MM.1S (cell line): ENCODE measurements at places on chromosomes 1 and 21.

DNA sequence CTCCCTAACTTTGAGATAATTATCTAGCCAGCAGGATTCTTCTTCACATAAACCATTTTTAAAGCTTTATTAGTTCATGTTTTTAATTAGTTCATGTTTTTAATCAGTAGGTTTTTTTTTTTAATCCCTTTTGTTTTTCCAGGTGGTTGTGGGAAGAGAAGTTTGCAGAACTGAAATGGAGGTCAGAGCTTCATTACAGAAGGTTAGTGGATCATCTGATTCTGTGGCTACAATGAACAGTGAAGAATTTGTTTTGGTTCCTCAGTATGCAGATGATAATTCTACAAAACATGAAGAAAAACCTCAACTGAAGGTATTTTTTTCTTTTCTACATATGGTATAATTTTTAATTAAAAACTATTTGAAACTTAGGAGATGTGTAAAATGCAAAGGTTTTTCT, 59.7 kb downstream of the RABGAP1L start:
- no peak for DNase-seq

DNA sequence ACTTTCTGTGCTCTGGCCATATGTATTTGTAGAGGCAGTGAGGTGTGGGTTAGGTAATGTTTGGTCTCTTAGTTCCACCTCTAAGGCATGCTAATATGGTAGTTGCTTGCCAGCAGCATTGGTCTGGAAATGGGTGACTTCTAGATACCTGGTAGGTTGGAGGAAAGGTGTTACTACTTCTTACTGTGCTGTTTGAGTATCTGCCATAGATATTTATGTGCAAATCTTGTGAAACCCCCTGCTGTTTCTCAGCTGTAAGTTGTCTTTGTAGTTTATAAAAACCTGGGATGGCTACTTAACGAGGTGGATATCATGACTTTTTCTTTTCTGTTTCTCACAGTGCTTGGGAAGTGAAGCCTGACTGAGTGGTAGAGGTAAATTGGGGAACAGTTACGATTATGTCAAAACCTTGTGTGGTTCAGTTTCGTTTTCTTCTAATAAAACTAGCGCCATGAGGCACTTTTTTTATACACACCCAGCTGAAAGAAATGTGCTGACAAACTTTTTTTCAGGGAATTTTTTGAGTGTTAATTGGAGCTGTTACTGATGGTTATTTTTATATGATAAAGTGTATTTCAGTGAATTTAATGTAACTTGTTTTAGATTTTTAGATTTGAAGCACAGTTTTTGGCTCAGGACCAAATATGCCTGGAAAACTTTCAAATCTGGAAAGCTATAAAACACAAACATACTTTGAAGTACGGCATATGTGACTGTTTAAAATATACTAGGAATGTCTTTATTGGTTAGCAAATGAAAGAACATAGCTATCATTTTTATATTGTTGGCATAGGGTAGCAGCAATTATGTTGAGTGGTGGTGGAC, 42.1 kb downstream of the CAMSAP2 start:
- DNase-seq, result peak; percentile 80

- DNase-seq, result no peak
Measured at GRCh38 chr21:40847951-40848350, 993 bp upstream of the DSCAM start.

DNA sequence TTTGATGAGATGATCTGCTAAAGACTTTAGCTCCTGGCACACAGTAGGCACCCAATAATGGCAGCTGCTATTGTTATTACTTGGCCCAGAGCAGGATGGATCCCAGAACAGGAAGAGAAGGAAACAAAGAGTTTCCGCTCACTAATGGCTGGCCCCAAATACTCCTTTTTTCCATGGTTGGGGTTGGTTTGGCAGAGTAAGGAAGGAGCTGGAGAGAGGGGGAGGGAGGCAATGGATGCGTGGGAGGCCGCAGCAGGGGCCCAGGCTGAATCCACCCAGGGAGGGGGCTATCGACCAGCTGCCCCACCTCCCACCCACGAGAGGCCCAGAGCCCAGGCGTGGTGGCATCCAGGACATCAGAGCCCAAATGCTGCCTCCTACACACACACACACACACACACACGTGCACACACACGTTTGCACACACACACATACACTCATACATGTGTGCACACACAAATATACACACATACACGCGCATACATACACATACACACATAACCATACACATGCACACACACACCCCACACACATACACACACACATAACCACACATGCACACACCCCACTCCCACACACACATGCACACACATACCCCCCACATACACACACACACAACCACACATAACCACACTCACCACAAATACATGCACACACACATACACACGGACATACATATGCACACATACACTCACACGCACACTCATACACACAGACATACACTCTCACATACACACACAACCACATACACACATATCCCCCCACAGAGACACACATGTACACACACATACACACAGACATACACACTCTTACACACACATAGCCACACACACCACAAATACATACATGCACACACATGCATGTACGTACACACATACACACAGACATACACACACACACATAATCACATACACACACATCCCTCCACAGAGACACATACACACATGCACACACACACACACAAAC, 25.2 kb downstream of the C1QB start:
- no peak for DNase-seq

DNA sequence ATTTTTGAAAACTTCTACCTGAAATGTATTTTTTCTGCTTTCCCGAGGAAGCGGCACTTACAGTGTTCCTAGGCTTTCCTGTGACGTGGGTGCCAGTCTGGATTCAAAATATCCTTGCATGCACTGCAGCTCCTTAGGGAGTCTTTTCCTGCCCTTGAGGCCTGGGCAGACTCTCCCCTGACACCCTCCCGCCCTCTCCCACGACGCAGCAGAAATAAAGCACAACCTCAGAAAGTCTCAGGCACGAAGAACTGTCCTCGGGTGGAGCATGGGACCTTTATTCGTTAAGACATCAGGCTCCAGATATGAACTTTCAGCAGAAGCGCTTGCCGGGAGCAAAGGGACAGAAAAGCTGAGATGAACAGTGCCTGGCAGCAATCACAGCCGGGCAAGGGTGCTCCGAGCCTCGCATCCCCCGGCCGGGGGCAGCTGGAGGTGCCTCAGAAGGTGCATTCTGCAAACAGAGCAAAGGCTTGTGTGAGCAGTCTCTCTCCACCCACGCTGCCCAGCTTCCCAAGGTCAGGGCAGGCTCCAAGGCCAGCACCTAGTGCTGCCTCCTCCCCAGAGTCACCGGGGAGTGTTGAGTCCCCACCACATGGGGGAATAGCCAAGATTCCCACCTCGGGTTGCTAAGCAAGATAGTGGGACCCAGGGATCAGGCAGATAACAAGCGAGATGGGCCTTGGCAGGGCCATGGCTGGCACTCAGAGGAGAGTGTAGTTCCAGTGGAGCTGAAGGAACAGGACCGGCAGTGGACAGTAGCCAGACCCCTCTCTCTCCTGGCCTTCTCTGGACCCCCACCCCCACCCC, 3.2 kb downstream of the TFF3 start:
- DNase-seq, result no peak

GRCh38 chr21:42997053-42997452, 22.7 kb downstream of the PKNOX1 start:
- no peak for DNase-seq

DNA sequence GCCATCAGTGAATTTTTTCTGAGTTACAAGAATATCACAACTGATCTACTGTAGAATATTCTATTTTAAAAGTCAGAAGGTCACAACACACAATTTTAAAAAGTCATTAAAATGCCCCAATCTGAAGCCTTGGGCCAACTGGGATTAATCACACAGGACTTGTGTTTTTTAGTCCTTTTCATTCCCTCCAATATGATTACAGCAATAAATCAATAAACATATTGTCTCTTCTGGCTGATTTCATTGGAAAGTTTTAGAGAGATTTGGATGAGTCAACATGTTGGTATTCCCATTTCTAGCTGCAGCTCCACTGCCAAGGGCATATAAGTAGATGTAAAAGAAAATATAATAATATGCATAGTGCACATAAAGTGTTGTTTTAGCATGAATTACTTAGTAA, 85.8 kb downstream of the NIBAN1 start:
- no peak for DNase-seq

DNA sequence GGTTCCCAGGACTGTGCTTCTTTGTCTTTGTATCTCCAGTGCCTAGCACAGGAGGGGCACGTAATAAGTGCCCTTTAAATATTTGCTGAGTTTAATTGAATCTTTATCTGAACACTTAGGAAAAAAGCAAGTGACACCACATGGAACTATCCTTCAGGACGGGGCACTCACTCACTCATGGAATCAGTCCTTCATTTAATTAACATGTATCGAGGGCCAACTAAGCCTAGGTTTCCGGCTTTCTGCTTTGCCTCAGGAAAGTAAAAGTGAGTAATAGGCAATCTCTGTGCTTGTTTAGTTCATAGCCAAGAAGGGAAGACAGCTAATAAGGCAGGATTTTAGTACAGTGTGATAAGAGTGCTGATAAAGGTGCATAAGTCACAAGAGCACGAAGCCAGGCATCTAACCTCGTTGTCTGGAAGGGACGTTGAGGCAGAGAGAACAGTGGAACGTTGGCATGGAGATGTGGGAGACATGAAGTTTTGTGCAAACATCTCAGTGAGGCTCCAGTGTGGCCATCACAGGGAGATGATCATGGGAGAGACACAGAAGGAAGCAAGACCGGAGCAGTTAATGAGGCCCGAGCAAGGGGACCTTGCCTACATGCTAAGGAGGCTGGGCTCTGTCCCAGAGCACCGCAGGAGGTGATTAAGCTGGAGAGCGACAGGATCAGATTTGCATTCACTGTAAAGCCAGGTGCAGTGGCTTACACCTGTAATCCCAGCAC, 54.1 kb upstream of the TRIM67 start:
- no peak for DNase-seq

GRCh38 chr1:25168193-25169071, 63.9 kb downstream of the SYF2 start:
- no peak for DNase-seq

DNA sequence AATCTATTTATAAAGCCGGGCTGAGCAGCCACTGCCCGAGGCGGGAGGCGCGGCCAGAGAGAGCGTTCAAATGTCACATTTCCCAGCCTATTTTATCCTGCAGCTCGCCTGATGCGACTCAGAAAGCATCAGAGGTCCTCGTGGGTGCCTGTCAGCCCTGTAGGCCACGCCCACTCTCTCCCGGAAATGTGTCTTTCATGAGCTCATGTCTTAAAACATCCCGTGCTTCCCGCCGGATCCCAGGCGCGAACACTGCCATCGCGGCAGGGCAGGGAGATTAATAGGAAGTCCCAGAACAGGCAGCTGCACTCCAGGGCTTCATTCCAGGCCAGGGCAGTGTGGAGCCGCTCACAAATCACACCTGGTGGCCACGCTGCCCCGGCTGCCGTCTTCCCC, 117.5 kb downstream of the PRDM16 start:
- DNase-seq, result no peak

DNA sequence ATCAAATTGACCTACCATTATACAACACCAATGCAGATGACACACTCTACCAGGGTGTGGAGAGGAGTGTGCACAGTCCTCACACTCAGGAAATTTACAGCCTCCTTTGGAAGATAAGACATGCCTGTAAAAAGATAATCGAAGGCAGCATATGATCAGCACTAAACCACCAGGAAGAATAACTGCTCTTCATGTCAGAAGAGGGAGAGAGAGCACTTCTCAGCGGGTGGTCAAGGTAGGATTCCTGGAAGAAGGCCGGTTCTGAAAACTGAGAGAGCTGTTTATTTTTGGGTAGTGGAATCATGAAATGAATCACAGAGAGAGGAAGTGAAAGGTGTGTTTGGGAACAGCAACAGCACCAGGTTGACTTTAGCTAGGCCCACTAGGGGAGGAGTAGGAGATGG, 14.0 kb upstream of the ZNF697 start:
- no peak for DNase-seq

DNA sequence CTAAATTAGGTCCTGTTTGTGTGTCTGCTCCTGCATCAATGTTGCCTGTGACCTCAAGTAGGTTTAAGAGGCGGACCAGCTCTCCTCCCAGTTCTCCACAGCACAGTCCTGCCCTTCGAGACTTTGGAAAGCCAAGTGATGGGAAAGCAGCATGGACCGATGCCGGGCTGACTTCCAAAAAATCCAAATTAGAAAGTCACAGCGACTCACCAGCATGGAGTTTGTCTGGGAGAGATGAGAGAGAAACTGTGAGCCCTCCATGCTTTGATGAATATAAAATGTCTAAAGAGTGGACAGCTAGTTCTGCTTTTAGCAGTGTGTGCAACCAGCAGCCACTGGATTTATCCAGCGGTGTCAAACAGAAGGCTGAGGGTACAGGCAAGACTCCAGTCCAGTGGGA, 79.9 kb downstream of the PRDM2 start:
- DNase-seq, result no peak

DNA sequence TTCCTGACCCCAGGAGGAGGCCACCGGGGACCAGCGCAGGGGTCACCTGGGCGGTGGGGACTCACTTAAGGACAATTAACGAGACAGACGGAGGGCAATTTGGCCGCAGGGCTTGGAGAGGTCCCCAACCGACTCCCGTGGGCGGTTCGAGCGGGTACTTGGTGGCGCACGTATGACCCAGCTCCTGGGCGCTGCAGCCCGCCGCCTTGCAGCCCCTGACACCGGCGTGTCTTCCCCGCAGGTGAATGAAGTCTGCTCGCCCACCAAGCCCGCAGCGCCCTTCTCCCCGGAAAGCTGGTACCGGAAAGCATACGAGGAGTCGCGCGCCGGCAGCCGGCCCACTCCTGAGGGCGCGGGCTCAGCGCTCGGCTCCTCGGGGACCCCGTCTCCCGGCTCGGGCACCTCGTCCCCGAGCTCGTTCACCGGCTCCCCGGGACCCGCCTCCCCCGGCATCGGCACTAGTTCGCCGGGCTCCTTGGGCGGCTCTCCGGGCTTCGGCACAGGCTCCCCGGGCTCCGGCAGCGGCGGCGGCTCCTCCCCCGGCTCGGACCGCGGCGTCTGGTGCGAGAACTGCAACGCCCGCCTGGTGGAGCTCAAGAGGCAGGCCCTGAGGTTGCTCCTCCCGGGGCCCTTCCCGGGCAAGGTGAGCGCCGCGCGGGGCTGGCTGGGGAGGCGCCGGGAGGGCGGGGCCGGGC, 1.4 kb downstream of the KIF26B start:
- peak; percentile 94 for DNase-seq

- no peak for DNase-seq
Measured at GRCh38 chr1:94726981-94727685, 93.0 kb upstream of the SLC44A3 start.
